ENCODE measurements at places on chromosomes 11 and 22.

GRCh38 chr11:44954051-44954906, 3.6 kb upstream of the TP53I11 start:
- no peak for DNase-seq

DNA sequence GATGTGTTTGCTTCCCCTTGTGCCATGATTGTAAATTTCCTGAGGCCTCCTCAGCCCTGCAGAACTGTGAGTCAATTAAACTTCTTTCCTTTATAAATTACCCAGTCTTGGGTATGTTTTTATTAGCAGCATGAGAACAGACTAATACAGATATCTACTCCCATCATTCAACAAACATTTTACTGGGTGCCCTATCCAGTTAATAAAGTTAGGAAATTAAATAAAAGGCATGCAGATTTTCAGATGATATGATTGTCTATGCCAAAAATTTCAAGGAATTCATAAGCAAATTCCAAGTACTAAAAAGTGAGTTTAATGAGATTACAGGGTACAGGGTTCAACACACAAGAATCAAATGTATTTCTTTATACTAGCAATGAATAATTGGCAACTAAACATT, 33.5 kb upstream of the LIN7C start:
- DNase-seq = no peak

- DNase-seq = no peak
Observed at GRCh38 chr22:36528341-36528740, 625 bp downstream of the EIF3D start.

GRCh38 chr11:16612566-16613261, 125.7 kb upstream of the C11orf58 start:
- DNase-seq = no peak

DNA sequence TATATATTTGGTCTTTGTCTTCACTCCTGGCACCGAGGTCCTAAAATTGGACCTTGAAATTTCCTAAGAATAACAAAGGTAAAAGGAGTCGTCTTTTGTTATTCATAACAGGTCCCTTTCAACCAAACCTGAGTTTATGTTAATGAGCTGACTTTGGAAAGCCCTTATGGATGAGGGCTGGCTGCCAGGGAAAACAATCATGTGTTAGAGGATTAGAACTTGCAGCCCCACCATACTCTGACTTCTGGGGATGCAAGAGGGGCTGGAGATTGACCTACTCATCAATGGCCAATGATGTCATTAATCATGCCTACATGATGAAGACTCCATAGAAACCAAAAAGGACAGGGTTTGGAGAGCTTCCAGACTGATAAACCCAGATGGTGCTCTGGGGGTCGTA, 118.9 kb downstream of the MRTFA start:
- no peak for DNase-seq

DNA sequence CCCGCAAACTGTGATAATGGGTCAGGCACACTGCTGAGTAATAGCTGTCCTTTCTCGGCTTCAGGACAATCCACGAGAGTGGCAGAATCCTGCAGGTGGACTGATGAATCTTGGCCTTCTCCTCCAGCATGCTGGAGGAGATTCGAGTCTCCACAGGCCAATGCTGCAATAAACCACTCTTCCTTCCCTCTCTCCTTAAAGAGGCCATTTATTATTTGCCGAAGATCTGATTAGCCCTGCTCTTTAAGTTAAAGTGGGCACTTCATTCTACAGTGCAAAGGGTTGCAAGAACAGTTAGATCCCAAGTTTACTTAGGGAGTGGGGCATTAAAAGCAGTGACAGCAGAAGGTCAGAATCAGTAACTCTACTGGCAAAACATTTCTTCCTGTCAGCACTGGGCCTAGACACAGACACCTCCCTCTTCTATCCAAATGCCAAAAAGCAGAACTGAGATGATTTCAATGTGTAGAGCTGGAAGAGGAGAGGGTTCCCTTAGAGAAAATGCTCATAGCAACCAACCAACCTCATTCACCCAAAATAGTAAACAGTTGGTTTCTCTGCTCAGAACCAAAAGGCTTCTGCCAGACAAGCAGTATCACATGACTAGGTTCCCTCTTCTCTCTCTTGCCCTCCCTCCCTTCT, 121.7 kb downstream of the SGSM3 start:
- no peak for DNase-seq

DNA sequence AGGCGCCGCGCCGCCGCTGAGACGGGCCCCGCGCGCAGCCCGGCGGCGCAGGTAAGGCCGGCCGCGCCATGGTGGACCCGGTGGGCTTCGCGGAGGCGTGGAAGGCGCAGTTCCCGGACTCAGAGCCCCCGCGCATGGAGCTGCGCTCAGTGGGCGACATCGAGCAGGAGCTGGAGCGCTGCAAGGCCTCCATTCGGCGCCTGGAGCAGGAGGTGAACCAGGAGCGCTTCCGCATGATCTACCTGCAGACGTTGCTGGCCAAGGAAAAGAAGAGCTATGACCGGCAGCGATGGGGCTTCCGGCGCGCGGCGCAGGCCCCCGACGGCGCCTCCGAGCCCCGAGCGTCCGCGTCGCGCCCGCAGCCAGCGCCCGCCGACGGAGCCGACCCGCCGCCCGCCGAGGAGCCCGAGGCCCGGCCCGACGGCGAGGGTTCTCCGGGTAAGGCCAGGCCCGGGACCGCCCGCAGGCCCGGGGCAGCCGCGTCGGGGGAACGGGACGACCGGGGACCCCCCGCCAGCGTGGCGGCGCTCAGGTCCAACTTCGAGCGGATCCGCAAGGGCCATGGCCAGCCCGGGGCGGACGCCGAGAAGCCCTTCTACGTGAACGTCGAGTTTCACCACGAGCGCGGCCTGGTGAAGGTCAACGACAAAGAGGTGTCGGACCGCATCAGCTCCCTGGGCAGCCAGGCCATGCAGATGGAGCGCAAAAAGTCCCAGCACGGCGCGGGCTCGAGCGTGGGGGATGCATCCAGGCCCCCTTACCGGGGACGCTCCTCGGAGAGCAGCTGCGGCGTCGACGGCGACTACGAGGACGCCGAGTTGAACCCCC, 798 bp downstream of the BCR start:
- no peak for DNase-seq

GRCh38 chr11:87137711-87138110, 100.0 kb downstream of the TMEM135 start:
- DNase-seq = no peak

GRCh38 chr11:131311776-131312514, 58.5 kb upstream of the NTM start:
- DNase-seq = no peak

All from stimulated activated CD4-positive, alpha-beta T cell treated with anti-CD3 and anti-CD28 coated beads, TNF-alpha, amount 100 ng/mL, for 1 hour (primary cell).